Stimulated activated naive CD8-positive, alpha-beta T cell treated with anti-CD3 and anti-CD28 coated beads, Interleukin-15, Interleukin-2, amounts not matched to agents 100 U/mL and 50 U/mL, for 24 hours (primary cell): ENCODE measurements at places on chromosomes 13 and 19.

- peak; percentile 69 for DNase-seq
These were observed 14.0 kb downstream of the MOB3A start for GRCh38 chr19:2081873-2082810.

- DNase-seq: no peak
These were observed 11.4 kb downstream of the TMEM255B start for GRCh38 chr13:113770441-113770840.

GRCh38 chr13:106533101-106533942 is 2.1 kb downstream of the EFNB2 start:
- DNase-seq: peak; percentile 55

GRCh38 chr19:18344582-18344950 is 4.2 kb downstream of the PGPEP1 start:
- DNase-seq: no peak

DNA sequence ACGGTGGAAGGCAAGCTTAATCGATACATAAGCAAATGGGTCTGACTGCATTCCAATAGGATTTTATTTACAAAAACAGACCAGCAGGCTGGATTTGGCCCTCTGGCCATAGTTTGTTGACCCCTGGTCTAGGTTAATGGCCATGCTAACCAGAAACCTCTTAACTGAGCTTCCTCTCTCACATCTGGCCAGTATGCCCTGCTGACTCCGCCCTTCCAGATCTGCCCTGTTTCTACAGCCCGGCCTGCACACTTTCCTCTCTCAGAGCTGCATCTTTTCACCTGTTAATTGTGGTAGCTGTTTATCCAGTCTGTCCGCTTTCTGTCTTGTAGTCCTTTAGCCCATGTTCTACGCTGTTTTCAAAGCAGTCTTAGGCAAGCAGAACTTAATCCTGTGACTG is 25.6 kb downstream of the EDNRB start:
- DNase-seq: no peak

- peak; percentile 9 for DNase-seq
These were observed at the start of gene HIF3A for GRCh38 chr19:46296722-46297461. TSS of gene HIF3A (plus strand) at chr19:46297042. CDS start at chr19:46297077, 35 bp downstream.

- no peak for DNase-seq
These were observed 142.5 kb downstream of the LACC1 start for GRCh38 chr13:44022196-44022595.

DNA sequence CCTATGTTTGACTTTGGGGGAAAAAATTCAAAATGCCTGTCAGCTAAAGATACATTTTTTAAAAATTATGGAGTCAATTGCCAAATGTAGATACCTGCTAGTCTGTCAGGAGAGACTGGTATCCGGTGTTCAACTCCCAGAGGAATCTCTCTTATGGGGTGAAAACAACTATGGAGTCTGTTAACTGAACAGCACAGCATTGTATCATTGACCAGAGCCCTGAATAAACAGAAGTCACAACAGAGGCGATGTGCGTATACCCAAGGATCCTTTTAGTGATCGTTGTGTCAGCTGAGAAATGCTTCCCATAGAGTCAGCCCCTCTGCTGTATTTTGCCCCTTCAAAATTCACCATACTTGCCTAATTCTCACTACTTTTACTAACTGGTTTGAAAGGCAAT is 257.3 kb downstream of the GPC5 start:
- DNase-seq: no peak

- DNase-seq: no peak
These were observed 10.7 kb upstream of the EVI5L start for GRCh38 chr19:7819337-7819736.

- no peak for DNase-seq
These were observed 42.6 kb upstream of the GRTP1 start for GRCh38 chr13:113406321-113407102.

GRCh38 chr19:23343434-23344010 is 51.7 kb downstream of the ZNF91 start:
- DNase-seq: no peak

GRCh38 chr13:111922086-111922485 is 144.9 kb upstream of the SOX1 start:
- no peak for DNase-seq

- DNase-seq: no peak
These were observed 13.2 kb downstream of the C19orf44 start for GRCh38 chr19:16509141-16510061.

DNA sequence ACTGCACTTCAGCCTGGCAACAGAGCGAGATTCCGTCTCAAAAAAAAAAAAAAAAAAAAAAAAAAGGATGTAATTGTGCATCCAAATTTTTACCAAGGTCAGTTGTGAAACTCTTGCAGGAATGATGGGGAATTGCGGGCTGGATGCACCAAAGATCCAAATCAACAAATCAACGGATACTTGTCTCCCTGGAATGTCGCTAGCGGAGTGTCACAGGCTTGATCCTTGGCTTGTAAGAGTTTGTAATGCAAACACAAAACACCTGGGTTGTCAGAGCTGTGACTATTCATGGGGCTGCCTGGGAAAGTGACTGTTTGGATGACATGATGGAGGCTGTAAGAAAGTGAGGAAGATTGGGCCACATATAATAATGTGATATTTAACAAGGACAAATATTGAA is 4.2 kb downstream of the KANK3 start:
- DNase-seq: no peak
